Tibial nerve (tissue), 4 donors: ENCODE measurements at places on chromosomes 7 and 10. TPM values are rescaled to one million over a fixed set of nuclear protein-coding genes. Genes with fewer than 3 reads are reported as not detected.

GRCh38 chr7:416761-417624, 102.7 kb downstream of the PDGFA start:
- DNase-seq = no peak

- DNase-seq = no peak
These were observed 45.9 kb upstream of the BET1 start for GRCh38 chr7:94050046-94050445.

DNA sequence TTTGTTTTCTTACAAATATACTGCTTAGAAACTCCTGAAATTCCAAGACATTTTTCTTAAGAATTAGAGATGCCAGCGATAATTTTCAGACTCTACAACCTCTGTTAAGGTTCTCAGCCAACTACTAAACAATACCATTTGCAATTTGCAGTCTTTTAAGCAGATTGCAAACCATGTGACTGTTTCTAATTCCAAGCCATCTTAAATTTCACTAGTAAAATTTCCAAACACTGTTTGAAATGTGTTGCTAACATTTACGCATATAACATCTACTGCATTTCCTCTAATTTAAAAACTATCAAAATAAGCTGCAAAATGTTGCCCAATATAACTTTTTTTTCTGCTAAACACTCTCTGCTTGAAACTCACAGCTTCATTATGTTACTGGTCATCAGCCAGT, 56.0 kb upstream of the MACROH2A2 start:
- no peak for DNase-seq

DNA sequence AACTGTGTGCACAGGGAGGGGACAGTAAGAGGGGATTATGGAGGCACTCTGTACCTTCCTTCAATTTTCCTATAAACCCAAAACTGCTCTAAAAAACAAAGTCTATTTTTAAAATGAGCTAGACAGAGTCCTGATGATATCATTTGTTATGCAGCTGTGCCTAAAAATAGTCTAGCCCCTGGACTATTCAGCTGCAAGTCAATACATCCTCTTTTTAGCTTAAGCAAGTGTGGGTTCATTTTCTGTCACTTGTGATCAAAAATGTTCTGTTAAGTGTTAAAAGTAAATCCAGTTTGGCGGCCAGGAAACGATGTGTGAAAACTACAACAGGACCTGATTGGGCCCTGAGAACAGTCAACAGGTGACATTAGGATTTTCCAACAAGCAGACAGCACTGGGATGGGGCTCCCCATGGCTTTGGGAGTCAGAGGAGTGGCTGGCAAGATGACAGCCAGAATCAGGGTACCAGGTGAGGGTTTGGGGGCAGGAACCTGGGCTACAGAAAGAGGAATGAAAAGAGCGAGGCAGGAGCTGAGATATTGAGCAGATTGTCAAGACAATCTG, 33.9 kb downstream of the FAM107B start:
- DNase-seq = no peak

GRCh38 chr7:112263519-112263918, 57.0 kb downstream of the ZNF277 start:
- no peak for DNase-seq

DNA sequence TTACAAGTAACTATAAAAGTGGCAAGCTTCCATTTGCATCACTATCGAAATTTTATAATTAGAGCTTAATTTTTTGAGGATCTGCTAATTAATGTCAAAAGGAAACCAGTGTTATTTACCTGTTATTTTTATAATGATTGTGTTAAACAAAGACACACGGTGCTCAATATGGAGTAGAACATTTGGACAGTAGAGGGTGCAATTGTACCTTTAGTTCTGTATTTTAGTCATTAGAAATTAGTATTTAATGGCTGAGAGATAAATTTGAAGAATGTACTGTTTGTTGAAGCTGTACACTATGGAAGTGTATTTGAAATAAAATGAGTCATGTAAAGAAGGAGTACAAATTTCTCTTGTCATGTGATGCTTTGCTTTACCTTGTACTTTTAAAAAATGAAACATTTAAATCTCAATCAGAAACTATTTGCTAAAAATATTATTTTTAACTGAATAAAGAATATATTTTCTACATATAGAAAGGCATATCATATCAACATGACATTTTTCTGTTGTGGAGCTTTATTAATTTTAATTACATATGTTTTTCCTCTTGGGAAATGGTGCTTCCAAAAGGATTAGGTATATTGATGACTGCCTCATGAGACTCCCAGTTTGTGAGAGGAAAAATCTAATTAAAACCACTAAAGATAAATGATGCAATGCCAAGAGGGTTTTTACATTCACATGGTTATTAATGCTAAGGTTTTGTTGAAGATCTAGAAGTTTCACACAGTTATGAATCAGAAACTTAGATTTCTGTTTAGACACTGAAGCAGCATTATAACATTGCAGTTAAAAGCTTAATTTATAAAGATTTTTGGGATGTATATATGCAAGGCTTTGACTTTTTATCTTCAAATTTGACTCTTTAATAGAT, 10.4 kb upstream of the PRKG1 start:
- no peak for DNase-seq

DNA sequence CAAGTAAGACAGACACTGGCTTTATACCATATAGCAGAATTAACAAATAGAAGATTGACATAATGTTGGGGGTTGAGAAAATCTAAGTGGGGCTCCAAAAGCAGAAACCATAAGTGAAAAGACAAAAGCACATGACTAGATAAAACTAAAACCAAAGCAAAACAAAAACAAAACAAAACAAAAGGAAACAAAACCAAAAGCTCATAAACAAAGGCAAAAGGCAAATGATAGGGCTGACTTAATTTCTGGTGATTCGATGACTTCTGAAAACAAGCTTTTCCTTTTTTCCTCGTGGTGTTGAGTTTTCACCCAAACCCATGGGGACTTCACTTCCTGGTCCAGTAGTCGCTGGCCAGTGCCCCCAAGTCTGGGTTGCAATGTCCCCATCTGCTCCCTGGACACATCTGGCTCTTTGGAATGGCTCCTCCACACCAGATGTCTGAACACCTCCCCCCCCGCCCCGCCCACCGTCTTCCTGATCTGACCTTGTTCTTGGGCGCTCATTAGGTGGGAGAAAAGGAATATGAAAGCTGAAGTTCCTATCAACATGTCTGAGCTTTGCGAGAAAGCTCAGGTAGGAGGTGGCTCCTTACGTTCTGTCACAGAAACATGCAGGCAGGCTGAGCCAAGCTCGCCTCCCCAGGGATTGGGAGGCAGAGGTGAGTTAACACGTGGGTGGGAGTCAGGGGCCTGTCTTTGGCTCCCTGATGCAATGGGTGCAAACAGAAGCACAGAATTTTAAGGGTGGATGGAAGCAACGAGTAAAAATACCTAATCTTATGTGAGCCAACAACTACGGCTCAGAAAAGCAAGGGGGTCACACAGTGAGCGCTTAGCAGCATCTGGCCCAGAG, 121.0 kb downstream of the NEURL1 start:
- no peak for DNase-seq

DNA sequence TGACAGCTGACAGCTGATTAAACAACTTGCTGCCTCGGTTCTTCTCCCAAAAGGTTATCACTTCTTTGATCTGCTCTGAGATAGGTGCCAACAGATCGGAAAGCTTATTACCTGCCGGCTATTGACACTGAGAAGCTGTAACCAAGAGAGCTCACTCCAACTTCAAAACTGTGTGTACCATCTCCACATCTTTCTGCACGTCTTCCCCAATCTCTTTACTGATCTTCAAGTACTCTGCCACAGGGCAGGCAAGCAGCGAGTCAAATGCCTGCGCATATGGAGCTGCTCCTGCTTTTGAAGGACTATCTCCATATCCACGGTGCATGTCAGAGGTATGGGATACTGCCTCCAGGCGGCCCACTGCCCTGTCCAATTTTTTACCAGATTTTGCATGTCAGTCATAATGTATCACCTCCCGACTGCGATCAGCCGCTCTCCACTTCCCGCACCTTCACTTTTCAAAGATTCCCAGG, 352 bp upstream of the ZNF485 start:
- DNase-seq = no peak

- no peak for DNase-seq
These were observed 88.0 kb upstream of the NAMPT start for GRCh38 chr7:106372595-106373318.

GRCh38 chr10:92309272-92309671, 18.3 kb downstream of the MARCHF5 start:
- no peak for DNase-seq

Gene OTUD1
- total RNA-seq = 12.1 TPM

Gene HOXA9
- total RNA-seq = 13.0 TPM

Gene CCL26
- total RNA-seq = not detected

Gene POM121C
- 20.8 TPM for total RNA-seq

Gene CYP3A4
- not detected for total RNA-seq

Gene TES
- 18.6 TPM for total RNA-seq
